ENCODE measurements at places on chromosomes 6 and 20. TPM values are rescaled to one million over a fixed set of nuclear protein-coding genes. Genes with fewer than 3 reads are reported as not detected.

Gene TRIM15
- total RNA-seq: not detected

Gene CALHM4
- not detected for total RNA-seq

Gene TNFRSF6B
- total RNA-seq: not detected

Gene TCP11
- not detected for total RNA-seq

Gene RGL2
- total RNA-seq: 24.5 TPM

Gene PRL
- not detected for total RNA-seq

Gene C20orf144
- 0.43 TPM for total RNA-seq

DNA sequence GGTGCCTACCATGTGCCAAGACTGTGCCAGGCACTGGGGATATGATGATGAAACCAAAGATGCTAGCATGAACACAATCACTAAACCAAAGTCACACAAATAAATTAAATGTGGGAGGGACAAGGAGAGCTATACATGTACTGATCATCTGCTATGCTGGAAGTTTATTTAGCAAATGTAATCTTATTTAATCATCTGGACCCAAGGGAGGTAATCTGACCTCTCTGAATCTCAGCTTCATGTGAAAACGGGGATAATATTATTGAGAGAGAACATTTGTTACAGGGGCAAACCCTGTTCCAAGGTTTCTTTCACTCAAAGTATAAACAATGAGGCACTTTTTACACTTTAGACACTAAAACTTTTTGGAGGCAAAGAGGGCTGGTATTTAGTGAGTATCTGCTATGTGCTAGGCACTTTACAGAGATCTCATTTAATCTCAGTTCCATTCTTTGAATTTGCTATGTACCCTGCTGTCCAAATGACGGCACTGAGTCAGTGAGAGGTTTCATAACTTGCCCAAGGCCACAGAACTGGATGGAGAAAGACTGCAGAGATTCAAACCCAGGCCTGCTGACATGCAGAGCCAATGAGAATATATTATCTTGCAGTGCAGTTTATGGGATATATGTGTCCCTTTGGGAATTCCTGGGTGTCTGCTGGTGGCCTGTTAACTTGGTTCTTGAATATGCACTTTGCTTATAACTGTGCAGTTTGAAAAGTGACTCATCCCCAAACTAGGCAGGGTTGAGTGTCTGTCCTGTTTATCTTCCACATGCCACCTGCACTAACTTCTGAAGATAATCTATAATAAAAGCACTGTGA lies 3.3 kb upstream of the ASXL1 start:
- no peak for DNase-seq

DNA sequence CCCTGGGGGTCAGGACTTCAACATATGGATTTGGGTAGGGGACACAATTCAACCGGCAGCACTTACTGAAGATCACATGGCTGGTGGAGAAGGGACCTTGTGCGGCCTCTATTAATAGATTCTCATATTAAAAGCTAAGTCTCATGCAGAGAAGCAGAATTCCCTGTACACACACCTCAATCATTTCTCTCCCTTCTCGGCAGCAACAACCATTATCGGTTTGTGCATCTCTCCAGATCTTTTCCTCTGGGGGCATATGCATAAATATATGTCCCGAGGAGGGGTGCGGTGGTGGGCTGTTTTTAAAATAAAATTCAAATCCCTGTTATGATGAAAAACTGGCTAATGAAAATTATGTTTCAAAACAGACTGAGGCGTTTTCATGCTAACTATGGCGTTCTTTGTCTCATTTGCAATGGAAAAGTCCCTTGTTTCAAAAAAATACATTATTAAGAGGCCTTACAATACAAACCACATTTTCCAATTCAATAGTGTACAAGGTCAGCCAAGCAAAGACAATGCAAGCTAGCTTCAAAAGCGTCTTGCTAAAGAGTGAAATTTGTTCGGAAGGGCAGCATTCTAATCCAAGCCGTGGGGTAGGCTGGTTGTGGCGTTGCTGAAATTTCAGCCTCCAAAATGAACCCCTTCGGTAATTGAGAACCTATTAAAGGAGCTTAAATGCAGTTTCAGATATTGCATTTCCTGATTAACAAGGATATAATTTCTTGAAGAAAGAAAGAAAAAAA lies 17.3 kb downstream of the APCDD1L start:
- DNase-seq: no peak

- no peak for DNase-seq
Observed at GRCh38 chr20:35601990-35602389, 13.6 kb upstream of the SPAG4 start.

DNA sequence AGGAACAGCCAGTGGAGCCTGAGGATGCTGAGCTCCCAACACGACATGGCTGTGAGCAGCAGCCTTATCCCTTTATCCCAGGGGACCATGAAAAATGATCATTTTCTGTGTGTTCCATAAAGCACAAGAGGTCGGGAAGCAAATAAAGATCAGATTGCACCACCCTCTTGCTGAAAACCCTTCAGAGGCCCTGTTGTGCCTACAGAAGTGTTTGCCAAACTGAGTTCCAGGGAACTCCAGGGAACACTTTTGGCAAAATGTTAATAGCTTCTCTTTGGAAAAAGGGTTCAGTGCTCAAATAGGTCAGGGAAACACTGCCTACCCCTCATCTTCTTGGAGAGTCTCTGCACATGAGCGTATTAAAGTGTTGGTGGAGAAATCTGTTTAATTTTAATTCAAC lies 24.4 kb downstream of the ARMC2 start:
- DNase-seq: no peak

DNA sequence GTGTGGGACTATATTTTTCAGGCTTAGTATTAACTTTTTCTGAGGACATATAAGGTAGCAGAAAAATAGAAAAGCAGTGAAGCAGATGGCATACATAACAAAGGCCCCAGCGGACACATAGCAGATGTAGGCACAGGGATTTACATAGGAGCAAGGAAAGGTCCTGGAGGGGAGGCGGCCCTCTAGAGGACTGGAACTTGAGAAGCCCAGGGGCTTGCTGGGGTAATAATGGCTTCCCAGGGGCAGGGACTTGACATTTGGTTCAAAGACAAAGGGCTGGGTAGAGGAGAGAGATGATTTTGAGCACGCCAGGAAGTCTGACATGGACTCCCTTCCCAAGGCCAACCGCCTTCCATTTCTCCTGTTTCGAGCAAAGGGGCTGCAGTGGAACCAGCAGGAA lies 31.7 kb upstream of the OSTM1 start:
- DNase-seq: no peak

Measured in activated naive CD4-positive, alpha-beta T cell treated with anti-CD3 and anti-CD28 coated beads, Interleukin-2, amount 50 U/mL, for 72 hours (primary cell).